NCI-H2107 (cell line): ENCODE measurements at places on chromosomes 1 and 21.
A peak's percentile ranks its signal among the peaks of the same experiment; 100 is the strongest.

GRCh38 chr1:67738401-67738800, 53.4 kb downstream of the GADD45A start:
- DNase-seq = no peak

GRCh38 chr1:23430803-23431202, 6.3 kb upstream of the TCEA3 start:
- DNase-seq = no peak

DNA sequence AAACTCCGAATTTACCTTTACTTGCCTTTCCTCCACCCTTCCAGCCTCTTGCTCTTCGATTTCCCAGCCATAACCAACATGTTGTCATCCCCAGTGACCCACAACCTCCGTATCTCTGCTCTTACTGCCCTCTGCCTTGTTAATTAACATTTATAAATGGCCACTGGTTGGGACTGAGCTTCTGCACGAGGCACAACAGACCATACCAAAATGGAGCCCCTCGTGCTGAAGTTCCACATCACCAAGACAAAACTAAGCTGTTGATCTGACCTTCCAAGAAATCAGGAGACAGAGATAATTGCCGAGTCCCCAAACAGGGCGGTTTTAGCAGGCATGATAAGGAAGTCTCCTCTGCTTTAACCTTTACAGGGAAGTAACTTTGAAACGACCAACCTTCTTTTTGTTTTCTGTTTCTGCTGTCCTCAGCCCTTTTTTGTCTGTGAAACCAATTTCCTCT, 71.9 kb downstream of the NMNAT2 start:
- DNase-seq = no peak

GRCh38 chr21:46151989-46152926, 3.1 kb downstream of the FTCD start:
- DNase-seq = no peak

DNA sequence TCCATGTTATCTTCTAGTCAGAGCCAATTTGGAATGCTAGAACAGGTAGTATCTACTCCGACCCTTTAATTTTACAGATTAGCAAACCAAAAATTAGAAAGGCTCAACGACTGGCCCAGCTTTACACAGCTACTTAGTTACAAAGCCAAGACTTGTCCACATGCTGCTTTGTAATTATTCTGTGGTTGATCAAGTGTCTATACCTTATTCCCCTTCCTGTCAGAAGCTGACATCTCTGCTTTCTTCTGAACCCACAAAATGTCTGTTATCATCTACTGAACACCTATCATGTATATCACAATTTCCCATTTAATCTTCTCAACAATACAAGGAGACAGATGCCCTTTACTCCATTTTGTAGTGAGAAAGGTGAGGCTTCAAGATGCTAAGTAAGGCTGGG, 15.6 kb downstream of the TGFBR3 start:
- DNase-seq = no peak

DNA sequence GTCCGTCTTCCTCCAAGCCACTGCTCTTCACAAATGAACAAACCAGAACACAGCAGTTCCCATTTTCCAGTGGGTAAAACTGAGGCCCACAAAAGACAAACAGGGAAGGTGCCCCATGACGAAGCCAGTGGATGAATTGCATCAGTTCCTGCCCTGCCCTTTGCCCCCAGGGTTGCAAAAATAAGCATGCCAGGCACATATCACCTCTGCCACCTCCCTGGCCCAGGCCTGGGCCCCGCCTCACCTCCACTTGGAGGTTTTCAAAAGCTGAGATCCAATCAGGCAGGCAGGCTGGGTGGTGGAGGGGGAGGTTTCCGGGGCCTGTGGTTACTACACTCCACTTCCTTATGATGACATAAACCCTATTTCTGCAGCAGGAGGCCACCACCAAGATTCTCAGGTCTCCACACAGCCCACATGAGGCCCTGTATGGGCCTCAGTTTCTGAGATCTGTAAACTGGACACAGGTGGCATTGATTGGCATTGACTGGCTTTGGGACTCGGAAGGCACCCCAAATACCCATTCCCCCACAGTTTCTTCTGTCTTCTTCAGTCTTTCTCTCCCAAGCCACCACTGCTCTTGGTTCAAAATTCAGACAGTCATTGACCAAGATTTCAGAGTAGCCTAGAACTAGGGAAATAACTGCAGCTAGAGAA, 4.1 kb downstream of the KIF21B start:
- DNase-seq = peak; percentile 51

- DNase-seq = no peak
Observed at GRCh38 chr1:93703643-93704042, 22.0 kb upstream of the BCAR3 start.

GRCh38 chr1:1167398-1167821, 6.3 kb upstream of the TTLL10 start:
- no peak for DNase-seq

DNA sequence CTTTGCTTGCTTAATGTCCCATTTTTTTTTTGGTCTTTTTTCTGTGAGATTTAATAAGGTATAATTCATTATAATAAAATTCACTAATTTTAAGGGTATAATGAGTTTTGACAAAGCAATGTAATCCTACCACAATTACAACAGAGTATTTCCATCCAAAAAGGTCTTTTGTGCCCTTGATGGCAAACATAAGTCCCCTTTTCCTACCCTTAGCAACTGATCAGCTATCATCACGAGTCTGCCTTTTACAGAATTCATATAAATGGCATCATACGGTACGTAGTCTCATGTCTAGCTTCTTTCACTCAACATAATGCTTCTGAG, 7.5 kb downstream of the SDHB start:
- no peak for DNase-seq

- DNase-seq = no peak
Observed at GRCh38 chr1:37575692-37576091, 19.0 kb downstream of the DNALI1 start.

DNA sequence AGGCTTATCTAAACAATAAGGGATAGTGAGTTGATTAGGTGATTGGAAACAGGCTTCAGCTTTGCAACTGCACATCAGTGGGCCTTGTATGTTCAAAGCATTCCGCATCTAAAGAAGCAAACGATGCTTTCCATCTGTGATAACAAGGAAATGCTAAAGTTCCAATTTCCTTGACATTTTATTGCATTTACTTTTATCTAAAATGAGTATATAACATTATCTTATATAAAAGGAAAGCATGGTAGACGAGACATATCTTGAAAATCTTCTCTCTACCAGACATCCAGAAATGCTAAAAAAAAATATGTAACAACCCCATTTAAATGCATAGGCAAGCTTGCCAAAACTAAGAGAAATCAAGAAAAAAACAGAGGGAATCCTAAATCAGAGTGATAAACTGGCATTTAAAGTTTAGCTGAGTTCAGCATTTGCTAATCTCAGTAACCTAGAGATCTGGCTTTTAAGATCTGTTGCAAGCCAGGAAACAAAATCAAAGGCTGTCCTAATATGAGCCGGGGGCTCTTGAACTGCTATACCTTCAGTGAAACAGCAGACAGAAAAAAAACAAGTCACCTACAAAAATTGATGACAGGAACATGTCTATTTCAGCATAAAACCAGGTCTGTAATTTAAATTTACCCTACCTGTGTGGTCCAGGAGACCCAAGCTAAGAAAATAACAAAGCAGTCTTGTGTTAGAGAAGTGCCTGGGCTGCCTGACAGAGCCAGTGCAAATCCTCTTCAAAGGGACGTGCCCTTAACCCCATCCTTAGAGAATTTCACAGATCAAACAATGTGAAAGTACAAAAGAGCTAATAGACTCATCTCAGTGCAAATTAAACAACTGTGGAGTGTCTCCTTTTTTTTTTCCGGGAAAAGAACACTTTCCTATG, 3.1 kb upstream of the RGS13 start:
- no peak for DNase-seq

DNA sequence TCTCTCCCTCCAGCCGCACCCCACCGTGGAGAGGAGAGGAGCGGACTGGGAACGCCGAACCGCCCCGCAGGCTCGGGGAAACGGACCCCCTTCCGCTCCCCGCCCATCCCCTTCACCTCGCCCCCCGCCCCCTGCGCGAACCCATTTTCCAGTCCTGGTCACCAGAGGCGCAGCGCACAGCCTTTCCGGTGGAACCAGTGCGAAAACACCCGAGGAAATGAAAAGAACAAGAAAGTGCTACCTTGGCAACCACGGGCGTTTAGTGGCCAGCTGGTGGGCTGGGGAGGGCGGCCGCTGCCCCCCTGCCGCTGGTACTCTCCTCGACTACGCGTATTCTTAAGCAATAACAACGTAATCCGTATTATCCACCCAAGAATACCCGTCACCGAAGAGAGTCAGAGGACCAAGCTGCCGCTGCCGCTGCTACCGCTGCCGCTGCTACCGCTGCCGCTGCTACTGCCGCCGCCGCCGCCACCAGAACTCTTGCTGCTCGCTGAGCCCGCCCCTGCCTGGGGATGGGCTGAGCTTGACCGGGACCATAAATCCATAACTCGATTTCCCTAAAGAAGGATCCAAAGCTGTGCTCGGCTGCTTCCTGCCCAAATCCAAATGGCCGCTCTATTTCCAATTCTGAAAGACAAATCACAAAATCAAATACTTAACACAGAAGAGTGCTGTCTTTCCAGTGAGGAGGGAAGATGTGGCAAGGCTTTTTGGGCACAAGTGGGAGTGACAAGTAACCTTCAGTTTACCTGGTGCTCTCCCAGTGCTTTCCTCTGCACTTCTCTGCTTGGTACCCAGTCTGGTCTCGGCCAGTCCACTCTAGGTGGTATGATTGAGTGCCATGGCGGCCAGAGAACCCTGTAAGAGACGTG, 125.2 kb upstream of the DPYD start:
- DNase-seq = no peak

- DNase-seq = no peak
Observed at GRCh38 chr1:1225238-1225845, 6.5 kb downstream of the SDF4 start.

DNA sequence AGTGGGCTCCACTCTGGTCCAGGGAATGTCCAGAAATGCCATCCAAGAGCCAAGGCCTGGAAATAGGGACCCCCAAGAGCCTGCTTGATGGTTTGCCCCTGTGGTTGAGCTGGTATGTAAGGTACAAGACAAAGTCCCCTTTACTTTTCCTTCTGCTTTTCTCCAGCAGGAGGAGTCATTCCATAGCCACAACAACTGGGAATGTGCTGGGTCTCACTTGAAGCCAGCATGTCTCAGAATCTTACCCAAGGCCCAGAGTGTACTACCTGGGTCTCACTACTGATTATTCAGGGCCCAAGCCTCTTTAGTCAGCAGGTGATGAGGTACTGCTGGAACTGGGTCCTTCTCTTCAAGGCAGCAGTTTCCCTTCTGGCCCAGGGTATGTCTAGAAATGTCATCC, 62.1 kb upstream of the CD55 start:
- no peak for DNase-seq

DNA sequence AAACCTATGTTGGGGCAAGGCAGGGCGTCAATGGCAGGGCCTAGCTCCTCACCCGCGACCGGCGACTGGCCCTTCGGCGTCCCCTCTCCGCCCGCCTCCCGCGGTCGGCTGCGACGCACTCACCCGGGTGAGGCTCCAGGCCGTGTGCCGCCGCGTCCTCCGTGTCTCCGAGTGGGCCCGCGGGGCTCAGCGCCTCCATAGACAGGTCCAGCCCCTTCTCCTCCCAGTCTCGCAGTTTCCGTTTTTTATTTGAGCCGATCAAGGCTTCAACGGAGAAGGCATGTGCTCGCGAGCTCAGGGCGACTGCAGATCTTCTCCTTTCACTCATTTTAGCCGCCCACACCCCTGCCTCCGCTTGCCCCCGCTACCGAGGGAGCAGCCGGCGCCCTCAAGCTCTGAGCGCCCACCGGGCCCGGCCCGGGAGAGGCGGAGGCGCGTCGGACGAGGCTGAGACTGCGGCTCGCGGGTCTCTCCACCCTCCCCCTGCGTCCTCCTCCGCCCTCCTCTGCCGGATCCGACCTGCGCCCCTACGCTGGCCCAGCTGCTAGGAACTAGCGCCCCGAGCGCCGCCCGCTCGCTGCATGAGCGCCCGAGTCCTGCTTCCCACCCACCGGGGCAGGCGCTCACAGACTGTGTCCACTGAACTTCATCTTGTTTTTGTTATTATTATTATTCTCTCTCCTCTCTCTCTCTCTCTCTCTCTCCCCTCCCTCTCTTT, 516 bp downstream of the TBX15 start:
- no peak for DNase-seq

- no peak for DNase-seq
Observed at GRCh38 chr1:94709891-94710581, 110.1 kb upstream of the SLC44A3 start.

DNA sequence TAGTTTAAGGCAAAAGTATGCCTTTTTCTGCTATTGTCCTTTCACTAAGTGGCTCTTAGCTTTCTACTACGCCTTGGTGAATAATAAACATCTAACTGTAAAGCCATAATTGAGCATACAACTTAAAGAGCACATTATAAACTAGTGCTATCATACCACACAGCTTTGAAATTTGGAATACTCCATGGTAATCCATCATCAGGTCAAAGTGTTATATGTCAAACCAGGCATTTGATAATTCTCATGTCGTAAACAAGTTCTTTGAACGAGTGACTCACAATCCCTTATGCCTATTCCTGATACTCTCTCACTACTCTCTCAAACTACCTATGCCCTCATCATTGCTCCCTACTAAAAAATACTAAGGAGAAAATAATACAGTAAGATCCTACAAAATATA, 60.3 kb upstream of the FMN2 start:
- DNase-seq = no peak

DNA sequence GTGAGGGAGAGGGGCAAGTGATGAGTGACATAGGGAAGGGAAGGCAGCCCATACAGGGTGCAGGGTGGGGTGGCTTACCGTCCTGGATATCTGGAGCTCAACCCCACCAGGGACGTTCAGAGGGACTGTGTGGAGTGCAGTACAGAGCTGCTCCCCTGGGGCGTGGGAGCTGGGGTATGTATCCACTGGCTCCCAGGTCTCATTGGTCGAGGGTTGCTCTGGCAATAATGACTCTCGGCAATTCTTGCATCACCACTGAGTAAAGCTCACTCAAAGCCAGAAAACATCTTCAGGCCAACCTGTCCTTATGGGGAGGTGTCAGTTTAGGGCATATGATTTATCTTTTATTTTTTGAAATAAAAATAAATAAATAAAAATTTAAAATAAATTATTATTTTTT, 43.2 kb upstream of the RUNX3 start:
- no peak for DNase-seq

GRCh38 chr1:156746728-156747631, 4.5 kb downstream of the HDGF start:
- peak; percentile 82 for DNase-seq

DNA sequence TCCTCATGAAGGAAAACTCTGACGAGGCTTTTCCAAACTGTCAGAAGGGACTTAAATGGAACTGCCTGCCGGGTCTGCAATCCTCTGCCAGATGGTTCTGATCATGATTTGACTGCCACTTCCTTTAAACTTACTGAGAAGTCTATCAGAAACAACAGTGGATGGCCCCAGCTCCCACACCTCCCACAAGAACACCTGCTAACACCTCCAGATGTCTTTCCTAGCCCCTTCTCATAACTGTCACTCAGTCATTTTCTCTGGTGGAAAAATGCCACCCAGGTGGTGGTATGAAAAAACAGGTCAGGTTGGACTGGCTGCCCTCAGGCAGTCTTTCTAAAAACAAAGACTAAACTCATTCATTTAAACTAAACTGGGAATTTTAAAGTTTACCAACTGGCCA, 66.7 kb upstream of the ABCD3 start:
- no peak for DNase-seq

GRCh38 chr1:43970502-43970901, 692 bp downstream of the DPH2 start:
- DNase-seq = no peak
